AG08395 (cell line): ENCODE measurements at places on chromosomes 7 and 10.

DNA sequence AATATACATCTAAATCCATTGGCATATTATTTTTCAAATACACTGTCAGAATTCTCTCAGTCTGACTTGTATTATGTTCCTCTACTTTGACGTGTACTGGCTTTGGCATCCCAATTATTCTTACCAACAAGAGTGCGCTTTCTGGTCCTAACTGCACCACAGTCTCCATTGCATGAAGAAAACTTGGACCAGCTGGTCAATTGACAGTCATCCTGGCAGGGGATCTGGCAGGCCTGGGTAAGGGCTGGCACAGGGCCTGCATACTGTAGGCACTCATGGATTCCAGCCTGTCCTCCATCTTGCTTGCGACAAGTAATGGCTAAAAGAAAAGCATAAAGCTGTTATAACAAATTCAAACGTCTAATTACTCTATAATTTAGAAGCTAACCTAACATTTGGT lies 384.9 kb downstream of the THSD7A start:
- DNase-seq, result no peak

DNA sequence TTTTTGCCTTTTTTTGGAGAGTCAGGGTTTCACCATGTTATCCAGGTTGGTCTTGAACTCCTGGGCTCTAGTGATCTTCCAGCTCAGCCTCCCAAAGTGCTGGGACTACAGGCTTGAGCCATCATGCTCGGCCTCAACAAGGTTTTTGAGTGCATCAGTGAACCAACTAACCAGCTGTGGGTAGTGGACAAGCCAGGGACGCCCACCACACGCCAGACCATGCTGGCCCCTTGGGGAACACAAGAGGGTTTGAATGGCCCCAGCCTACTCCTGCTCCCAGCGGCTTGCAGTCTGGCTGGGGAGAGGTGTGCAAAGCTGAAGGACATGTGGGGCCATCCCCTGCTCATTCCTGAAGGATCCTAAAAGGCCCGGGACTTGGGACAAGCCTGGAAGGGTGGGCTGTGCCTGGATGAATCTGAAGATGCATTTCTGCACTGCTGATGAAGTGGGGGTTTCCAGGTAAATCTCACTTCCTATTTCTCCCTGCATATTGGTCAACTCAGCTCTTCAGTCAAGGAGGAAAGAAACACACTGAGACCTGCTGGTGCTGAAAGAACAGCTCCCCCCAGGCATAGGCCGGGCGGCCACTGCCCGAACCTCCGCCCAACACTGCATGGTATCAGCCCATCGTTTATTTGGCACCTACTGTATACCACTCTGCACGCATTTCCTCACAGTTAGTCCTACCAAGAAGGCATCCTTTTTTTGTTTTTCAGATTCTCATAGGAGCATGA lies 6.9 kb downstream of the MMD2 start:
- peak; percentile 40 for DNase-seq

DNA sequence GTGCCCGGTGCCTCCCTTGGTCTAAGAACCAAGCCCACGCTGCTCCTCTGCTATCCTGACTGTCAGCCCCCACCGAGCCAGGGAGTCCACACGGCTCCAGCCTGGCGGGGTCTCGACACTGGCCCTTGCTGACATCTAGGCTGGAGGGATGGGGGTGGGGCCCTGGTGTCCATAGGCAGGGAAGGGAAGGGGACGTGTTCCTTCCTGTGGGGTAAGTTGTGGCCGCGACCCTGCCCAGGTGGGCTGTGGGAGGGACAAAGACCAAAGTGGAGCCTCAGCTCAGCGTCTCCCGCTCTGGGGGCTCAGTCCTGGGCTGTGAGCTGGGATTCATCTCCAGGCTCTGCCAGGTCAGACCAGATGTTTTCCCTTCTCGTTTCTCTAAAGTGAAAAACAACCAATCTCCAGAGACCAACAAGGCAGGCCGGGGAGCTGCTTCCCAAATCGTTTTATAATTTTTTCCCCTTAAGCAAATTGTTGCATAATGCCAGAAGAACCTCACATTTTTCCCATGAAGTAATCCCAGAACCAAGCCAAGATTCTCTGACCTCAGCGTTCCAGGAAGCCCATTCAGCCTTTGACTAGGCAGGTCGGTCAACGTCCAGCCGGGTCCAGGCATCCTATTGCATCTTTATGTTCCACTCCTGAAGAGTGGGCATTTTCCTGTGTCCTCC lies 101.2 kb downstream of the RGS10 start:
- DNase-seq, result peak; percentile 89

- DNase-seq, result no peak
Observed at GRCh38 chr7:132024290-132024689, 467.9 kb upstream of the PODXL start.

- no peak for DNase-seq
Observed at GRCh38 chr10:17022896-17023295, 106.7 kb downstream of the CUBN start.

- no peak for DNase-seq
Observed at GRCh38 chr7:135974667-135975066, 2.5 kb downstream of the MTPN start.

GRCh38 chr7:30764030-30764975 lies 6.9 kb upstream of the MINDY4 start:
- DNase-seq, result peak; percentile 29

GRCh38 chr10:88903715-88904114 lies 23.7 kb downstream of the STAMBPL1 start:
- DNase-seq, result no peak

DNA sequence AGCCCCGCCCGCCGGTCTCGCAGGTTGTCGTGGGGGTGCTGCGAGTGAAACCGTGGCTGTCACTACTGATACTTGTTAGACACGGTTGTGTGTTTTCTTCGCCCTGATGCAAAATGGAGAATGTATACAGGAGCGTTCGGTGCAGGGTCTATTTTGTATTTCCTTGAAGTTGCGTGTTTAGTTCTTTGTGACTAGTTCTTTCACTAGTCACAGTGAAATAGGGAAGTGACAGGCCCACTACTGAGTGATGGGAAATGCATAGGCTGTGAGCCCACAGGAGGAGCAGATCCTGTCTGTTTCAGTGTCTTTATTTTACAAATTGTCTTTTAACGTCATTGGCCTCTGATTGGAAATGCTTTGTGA lies 675 bp downstream of the ABRAXAS2 start:
- no peak for DNase-seq

DNA sequence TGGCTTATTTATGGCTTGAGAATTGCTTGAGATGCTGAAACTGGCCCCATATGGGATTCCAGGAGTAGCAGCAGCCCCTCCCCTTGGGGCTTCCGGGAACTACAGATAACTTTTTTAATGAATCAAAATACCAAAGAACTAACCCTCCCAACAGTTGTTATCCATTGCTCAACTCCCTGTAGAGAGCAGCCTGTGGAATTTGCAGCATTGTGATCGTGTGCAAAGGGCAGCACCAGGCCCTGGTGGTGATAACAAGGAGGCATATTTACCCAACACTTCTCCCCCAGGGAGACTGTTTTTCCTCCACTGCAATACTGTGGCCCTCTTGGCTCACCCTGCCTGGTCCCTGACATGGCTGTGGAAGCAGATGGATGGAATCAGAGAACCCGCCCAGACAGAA lies 196.2 kb downstream of the PLXNA4 start:
- peak; percentile 73 for DNase-seq

DNA sequence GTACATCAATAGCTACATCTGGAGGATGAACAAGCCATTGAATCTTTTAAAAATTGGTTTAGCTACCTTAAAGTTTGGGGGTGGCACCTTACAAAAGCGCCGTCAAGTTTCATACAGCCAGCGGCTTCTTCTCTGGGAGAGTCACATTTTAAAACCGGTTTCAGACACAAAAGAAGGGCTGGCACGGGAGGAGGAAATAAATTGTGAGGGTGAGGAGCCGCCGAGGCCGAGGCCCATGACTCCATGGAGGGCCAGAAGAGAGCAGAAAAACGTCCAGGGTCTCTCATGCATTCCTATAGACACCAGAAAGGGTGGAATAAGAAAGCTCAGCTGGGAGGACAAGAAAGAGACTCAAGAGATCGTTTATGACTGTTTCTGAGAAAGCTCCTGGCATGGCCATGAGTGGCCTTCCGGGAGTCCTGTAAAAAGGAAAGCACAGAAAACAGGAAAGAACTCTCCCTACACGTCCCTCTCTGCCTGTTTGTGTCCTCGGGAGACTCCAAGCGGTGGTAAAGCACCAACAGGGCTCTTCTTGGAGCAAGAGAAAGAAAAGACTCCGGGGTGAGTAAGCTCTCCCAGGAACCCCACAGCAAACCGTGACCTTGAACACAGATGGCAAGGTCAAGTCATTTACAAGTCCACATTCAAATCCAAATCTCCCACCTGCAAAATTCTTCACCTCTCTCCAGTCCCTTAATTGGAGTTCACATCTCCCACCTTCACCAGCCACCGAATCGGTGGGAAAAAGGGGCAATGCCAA lies 1.8 kb downstream of the FRAT2 start:
- DNase-seq, result peak; percentile 83

DNA sequence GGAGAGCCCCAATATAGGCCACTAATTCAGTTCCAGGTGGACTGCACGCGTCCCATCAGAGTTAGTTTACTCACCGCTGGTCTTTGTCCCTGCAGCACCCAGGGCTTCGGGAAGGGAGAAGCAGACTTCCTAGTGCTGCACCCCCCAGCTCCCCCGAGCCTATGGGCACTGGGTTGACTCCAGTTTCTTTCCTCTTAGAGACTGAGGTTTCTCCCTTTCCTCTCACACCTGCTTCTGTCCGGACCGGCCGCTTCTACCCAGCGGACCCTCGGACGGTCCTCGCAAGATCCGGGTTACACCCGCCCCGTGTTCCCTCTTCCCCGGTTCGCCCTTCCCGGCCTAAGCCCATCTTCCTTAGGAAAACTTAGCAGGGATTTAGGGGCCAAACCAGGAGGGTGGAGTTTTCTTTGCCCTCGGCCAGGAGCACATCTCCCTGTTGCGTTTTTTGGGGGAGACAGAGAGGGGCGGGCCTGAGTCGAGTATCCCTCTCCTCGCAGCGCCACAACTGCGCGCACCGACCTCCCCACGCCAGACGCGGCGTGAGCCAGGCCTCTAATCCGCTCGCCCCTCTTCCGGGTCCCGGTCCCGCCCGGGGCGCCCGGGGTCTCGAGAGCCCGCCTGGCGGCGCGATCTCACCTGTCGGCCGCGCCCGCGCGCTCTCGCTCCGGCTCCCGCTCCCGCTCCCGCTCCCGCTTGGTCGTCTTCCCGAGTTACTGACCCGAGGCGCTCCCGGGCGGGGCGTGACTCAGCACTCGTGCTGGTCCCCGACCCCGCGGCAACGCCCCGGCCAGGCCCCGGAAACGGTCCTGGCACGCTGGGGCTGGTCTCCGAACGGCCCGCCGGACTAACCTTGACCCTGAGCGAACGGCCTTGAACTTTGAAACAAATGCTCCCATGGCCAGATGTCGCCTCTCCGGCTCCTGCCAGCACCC lies at the start of gene AIFM2:
Gene AIFM2 (minus strand): TSS at position 728 of the 932 bp plus-strand sequence. CDS start 8,741 bp downstream, outside the sequence.
- DNase-seq, result peak; percentile 91

- DNase-seq, result peak; percentile 54
Observed at GRCh38 chr10:51137756-51138529, 63.7 kb downstream of the PRKG1 start.

- peak; percentile 74 for DNase-seq
Observed at GRCh38 chr7:22726907-22727713, at the start of gene IL6. TSS of gene IL6 (plus strand) at chr7:22727200. CDS start at chr7:22727263, 63 bp downstream.

- peak; percentile 69 for DNase-seq
Observed at GRCh38 chr10:15262036-15262713, 93.7 kb upstream of the NMT2 start.

- DNase-seq, result peak; percentile 32
Observed at GRCh38 chr7:134315679-134316538, 821 bp downstream of the SLC35B4 start.

DNA sequence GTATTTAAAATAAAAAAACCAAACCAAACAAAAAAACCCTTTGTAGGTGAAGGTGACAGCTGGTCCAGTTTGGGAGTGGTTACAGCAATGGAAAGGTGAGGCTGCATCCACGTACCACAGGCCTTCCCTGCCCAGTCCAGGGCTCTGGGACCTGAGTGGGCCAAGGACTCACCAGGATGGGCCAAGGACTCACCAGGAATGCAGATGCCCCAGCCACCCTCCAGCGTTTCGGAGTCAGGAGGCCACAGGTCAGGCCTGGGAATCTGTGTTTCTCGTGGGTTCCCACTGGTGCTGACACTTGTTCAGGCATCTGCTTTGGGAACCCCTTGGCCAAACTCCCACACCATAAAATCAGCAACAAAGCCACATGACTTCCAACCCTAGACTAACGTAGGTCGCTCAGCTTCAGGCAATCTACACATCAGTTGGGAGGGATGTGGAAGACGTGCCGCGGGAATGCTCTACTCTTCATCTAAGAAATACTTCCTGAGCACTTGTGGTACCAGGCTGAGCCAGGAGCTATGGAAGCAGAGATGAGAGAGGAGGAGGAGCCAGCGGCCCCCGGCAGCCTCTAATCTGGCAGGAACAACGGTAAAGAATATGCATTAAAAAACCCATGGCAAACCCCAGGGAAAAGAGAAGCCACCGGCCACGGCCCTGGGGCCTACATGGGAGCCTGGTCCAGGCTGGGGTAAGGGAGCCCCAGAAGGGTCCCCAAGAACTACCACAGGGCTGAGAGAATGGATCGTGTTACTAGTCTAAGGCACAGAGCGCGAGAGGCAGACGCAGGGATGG lies 473.4 kb downstream of the PTPRN2 start:
- DNase-seq, result no peak

DNA sequence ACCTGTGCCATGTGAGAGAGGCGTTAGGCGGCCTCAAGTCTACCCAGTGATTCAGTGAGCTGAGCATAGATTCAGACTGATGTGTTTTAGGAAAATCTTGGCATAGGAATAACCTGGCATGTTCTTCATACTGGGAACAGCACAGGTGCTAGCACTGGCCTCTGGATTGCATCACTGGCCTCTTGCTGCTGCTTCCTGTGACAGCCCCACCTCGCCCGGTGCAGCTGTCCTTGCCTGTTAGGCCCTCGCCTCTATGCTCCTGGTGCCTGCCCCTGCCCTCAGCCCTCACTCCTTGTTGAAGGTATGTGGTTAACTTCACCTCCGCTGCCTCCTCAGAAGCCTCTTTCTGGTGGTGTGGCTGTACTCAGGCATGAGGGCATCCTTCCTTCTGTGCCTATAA lies 46.2 kb downstream of the BLNK start:
- DNase-seq, result no peak

- DNase-seq, result peak; percentile 31
Observed at GRCh38 chr10:12193193-12193592, 2.5 kb downstream of the NUDT5 start.
